ENCODE measurements at places on chromosomes 2 and 18.

- no peak for DNase-seq
These were observed 18.3 kb downstream of the CDC42EP3 start for GRCh38 chr2:37653093-37653492.

DNA sequence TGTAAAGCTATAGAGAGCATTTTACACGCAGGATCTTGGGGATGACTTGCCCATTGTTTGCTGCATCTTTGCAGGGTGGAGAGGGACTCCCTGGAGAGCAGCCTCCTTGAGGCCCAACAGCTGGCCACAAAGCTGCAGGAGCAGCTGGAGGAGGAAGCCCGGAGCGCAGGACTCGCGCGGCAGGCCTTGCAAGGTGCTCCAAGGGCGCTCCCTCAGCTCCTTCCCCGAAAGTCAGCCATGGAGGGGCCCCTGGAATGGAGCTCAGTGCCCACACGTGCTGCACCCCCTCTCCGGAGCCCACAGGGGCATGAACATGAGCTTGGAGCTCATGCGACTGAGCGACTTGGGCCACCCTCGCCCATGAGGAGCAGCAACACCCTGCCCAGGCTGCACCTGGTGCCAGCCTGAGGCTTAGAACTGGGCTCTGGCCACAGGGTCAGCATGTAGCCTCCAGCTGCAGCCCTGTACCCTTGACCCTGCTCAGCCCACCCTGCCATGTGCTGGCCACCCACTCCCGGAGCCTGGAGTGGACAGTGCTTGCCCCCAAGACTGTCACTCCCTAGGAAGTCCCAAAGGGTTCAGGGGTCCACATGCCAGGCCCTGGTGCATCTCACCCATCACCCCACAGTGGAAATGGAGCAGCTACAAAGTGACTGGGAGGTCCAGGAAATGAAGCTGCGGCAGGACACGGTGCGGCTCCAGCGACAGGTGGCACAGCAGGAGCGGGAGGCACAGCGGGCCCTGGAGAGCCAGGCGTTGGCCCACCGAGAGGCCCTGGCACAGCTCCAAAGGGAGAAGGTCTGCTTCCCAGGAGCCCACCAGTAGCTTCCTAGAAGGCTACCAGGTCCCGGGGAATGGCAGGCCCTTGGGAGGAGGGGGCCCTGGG is 43.0 kb downstream of the CROCC2 start:
- DNase-seq: peak; percentile 19

GRCh38 chr2:5695654-5696403 is 3.6 kb downstream of the SOX11 start:
- peak; percentile 71 for DNase-seq

DNA sequence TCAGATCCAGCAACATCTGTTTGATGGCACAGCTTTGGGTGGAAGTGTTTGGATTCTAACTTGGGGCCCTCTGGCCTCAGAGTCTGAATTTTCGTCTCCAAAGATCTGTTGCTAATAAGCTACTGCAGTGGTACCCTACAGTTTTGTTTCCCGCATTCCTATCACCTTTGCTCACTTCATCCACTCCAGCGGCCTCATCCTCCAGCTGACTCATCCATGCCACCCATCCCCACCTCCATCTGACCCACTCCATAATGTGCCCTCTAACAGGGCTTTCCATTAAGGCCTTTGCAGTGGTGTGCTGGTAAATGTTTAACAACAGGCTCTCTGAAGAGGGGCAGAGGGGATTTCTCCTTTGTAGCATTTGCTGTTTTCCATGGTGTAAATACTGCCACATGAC is 225.5 kb downstream of the TGIF1 start:
- no peak for DNase-seq

- no peak for DNase-seq
These were observed 33.6 kb downstream of the EHD3 start for GRCh38 chr2:31267437-31268120.

DNA sequence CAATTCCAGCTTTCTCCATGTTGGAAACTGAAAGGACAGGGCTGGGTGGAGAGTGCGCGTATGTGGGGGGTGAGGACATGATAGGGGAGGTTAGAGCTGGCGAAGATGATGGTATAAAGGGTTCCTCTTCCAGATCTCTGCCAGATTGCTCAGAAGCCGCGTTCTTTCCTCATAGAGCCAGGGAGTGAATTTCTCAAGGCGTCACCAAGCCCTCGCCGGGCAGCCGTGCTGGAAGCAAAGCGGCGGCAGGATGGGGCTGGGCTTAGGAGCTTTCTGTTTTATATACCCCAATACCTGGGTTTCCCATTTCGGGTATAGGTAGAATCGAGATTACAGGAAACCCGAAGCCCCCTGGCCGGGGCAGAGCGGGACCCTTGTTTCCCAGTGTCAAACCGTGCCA is 43.8 kb downstream of the DDX18 start:
- no peak for DNase-seq

DNA sequence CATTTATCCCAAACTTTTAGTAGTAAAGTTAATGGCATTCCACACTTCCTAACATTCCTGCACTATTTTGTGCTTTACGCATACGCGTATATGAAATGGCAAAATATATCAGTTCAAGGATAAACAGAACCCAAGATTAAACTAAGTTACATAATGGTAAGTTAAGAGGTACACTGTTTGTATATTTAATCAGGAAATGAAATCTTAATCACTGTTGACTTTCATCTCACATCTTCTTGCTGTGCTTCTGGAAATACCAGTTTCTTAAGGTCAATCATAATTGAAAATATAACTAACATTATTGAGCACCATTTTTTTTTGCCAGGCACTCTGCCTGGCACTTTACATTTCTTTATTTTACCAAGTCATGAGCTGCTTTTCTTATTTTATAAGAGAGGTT is 565.2 kb downstream of the LRP1B start:
- DNase-seq: no peak

DNA sequence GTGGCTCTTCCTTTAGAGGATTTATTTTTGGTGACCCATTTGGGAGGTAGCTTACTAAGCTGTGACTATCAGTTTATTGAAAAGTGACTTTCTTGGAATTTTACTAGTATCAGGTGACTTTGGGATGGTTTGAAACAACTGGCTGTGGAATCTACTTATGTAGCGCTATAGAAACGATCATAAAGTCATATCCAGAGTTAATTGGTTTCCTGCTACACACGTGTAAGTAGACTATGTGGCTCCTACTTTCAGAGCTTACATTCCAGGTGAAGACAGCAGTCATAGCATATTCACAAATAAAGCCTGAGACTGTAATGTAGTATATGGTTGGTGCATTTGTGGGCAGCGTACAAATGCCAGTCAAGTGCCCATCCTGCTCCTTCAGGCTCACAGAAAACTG is 308.9 kb downstream of the ZNF521 start:
- no peak for DNase-seq

- DNase-seq: no peak
These were observed 793 bp downstream of the CNRIP1 start for GRCh38 chr2:68318914-68319397.

DNA sequence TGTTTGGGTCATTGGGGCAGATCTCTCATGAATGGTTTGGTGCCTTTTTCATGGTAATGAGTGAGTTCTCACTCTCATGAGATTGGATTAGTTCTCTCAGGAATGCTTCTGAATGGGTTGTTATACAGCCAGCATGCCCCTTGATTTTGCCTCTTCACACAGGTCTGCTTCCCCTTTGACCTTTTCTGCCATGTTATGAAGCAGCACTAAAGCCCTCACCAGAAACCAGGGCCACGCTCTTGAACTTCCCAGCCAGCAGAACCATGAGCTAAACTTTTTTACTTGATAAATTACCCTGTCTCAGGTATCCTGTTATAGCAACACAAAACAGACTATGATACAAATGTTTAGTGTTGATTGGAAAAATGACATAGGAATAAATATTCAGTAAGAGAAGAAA is 57.3 kb downstream of the ICA1L start:
- DNase-seq: no peak

- DNase-seq: peak; percentile 95
These were observed at the start of gene ALS2 for GRCh38 chr2:201780674-201781493. ALS2 (minus strand) TSS chr2:201780933; CDS start chr2:201768885, 12,048 bp downstream.

GRCh38 chr2:47034973-47035609 is 119.5 kb upstream of the MCFD2 start:
- DNase-seq: peak; percentile 60

- no peak for DNase-seq
These were observed 150.7 kb downstream of the MEIS1 start for GRCh38 chr2:66585587-66585986.

GRCh38 chr18:23515911-23516546 is 12.7 kb downstream of the RMC1 start:
- peak; percentile 79 for DNase-seq

GRCh38 chr2:46389417-46389916 is 89.9 kb upstream of the TMEM247 start:
- DNase-seq: no peak

- no peak for DNase-seq
These were observed 37.8 kb upstream of the SEC11C start for GRCh38 chr18:59101830-59102414.

DNA sequence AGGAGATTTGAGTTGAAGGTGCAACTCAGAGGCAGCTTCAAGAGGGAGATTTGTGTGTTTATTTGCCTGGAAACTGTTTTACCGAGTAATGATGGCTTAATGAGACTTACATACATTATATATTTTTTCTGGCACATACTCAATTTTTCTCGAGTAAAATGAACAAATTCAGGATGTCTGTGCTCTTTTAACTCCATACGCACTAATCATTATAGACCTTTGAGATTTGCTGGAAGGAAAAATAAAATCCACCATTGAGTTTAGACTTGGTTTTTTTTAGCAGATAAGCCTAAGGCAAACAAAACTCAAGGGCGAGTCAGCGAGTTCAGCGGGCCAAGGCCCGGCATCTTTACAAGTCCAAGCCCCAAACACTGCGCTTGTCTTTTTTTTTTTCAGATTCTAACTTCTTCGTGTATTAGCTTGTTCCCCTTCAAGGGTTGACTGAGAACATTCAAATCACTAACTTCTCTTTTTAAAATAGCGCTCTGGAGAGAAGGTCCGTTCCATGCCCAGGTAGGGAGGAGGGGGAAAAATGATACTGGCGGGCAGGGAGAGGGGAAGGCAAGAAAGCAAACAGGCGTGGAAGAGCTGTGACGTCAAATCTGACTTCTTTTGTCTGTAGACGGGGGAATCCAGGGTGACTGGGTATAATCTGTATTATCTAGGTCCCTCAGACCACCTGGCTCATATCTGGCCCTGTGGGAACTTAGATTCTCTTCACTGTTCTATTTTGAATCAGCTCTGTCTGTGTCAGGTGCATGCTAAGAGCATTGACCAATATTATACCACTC is 72.7 kb upstream of the MAP3K20 start:
- DNase-seq: no peak

DNA sequence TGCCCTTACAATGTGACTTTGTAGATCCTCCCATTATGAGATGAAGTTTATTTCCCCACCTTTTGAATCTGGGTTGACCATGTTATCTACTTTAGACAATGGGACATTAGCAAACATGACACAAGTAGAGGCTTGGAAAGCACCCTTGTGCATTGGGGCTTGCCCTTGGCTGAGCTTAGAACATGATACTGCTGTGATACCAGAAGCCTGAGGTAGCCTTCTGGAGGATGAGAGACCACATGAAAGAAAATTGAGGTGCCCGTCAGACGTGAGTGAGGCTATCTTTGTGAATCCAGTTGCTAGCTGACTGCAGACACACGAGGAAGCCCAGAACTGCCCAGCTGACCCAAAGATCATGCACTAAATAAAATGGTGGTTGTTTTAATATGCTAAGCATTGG is 341.2 kb downstream of the CYP26B1 start:
- DNase-seq: no peak

GRCh38 chr2:15092691-15093090 is 460.2 kb downstream of the LRATD1 start:
- DNase-seq: no peak

All from femur (tissue), 1 donor.